ENCODE measurements at places on chromosomes 12 and 14. TPM values are rescaled to one million over a fixed set of nuclear protein-coding genes. Genes with fewer than 3 reads are reported as not detected.
A peak's percentile ranks its signal among the peaks of the same experiment; 100 is the strongest.

Gene CFAP73
- not detected for total RNA-seq

Gene GLS2
- total RNA-seq: not detected

Gene LRRC9
- not detected for total RNA-seq

Gene C12orf43
- 25.4 TPM for total RNA-seq

Gene CDK4
- 420 TPM for total RNA-seq

Gene KRT79
- not detected for total RNA-seq

Gene OR4K1
- not detected for total RNA-seq

Gene PTPRB
- 0.43 TPM for total RNA-seq

DNA sequence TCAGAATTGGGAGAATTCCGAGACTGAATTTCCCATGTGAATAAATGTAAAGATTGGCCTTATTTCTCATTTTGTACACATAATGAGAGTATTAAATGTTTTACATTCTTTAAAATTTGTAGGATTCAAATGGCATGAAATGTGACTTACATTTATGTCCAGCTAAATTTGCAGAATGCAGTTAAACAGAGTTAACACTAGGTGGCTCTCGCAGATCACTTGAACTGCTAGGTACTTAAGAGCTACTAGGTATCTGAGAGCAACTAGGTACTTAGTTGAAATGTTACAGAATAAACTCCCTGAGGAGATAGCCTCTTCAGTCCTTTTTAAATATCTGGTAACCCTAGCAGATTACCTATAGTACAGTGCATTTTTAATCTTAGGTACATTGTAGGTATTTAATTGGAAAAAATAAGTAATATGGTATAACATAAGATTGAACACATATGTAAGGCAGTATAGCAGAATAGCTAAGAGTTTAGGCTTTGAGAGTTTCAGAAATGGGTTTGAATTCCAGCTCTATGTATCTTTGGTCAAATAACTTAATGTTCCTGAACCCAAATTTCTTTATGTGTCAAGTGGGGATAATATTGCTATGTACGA lies 73.8 kb downstream of the KIAA0586 start:
- peak; percentile 68 for DNase-seq

GRCh38 chr14:92897922-92898565 lies 24.9 kb upstream of the CHGA start:
- DNase-seq: no peak

- no peak for DNase-seq
These were observed 127.5 kb downstream of the PAPOLA start for GRCh38 chr14:96629558-96630222.
